ENCODE measurements at places on chromosomes 1 and 21.

GRCh38 chr1:46370214-46370633, 23.9 kb upstream of the FAAH start:
- DNase-seq = no peak

DNA sequence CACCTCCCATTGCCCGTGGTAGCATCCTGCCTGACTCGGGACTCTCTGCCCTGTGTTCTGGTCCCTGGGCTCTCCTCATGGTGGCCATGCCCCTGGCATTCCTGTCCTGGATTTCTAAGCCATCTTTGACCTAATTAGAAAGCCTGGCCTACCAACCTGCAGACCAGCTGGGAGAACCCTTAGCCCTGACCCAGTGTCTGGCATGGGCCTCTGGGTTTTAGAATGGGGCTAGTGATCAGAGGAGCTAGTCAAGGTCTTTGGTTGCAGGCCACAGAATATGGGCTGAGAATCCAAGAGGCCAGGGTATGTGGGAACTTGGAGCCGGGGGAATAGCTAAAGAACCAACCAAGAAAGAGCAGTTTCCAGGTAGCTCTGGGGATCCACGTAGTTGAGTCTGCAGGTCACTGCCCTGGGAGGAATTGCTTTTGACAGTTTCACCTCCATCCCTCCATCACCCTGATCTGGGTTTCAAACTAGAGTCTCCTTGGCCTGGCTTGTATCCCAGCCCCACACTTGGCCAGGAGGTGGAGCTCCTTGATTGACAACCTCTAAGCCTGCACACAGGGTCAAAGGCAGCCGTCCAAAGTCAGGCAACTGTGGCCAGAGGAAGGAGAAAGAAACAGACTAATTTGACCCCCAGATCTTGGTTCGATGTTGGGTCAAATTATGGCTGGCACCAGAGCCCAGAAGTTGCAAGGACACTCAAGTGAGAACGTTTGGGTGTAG, 54.7 kb upstream of the ABCG1 start:
- DNase-seq = peak; percentile 29

GRCh38 chr21:46314441-46315020, 9.1 kb downstream of the C21orf58 start:
- no peak for DNase-seq

GRCh38 chr1:214808845-214809460, 206.0 kb downstream of the CENPF start:
- no peak for DNase-seq

GRCh38 chr21:17495680-17496079, 17.2 kb upstream of the CXADR start:
- no peak for DNase-seq
